ENCODE measurements at places on chromosomes 12 and 14.

DNA sequence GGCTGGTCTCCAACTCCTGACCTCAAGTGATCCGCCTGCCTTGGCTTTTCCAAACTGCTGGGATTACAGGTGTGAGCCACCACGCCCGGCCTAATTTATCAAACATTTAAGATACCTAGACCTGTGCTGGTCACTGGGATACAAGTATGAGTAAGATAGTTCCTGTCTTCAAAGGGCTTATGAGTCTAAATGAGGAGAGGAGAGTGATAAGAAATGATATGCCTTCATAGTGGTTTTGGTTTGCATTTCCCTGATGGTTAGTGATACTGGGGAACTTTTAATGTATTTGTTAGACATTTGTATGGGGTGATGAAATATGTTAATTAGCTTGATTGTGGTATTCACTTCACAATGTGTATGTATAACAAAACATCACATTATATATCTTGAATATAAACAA lies 21.2 kb downstream of the TMED10 start:
- DNase-seq = no peak

DNA sequence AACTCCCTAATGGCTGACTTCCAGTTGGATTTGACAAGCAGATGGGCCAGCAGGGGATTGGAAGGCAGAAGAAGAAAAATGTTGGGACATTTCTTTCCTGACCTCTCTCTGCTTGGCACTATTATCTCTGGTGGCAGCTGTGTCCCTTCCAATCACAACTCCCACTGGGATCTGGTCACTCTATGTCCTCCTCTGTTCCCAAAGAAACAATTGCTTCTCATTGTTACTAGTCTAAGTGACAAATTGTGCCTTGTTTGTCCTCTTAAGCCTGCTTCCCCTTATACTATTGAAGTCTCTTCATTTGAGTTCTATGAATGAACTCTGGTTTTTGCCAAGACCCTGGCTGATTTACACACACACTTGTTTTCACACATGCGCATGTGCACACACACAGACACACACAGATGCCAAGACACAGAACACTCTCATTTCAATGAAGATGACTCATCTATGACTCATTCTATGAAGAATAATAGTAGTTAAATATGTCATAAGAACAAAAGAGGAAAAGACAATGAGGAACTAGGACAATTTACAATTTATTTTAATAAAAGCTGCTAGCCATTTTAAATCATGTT lies 83.0 kb upstream of the FAR2 start:
- DNase-seq = no peak

DNA sequence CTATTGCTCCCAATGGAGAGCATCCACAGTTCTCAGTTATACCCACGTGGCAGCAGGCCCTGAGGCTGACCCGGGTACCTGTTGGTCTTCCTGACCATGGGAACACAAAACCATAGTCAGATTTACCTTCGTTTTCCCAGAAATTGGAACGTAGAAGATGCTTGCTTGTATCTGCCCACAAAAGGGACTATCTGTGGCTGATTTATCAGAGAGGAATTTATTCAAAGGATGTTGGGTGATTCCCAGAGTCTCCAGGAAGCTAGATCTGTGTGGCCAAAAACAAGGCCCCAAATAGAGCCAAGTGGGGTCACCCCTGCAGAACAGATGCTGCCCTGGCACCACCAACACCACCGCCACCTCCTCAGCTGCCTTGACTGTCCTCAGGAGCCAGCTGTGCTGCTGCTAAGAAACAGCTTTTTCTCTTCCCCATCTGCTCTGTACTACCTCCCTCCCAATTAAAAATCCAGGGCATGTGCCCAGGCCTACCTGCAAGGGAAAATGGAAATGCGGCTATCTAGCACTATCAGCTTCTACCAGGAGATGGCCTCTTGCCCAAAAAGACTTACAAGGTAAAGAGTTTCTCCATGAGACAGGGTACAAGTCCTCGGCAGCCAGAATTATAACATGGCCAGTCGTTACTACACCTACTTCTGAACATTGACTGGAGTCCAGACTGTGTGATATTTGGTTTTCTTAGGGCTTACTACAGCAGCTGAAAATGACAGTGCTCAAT lies 128.6 kb upstream of the PLEKHG7 start:
- no peak for DNase-seq

- DNase-seq = no peak
These were observed 312.3 kb downstream of the NPAS3 start for GRCh38 chr14:33250963-33251362.

DNA sequence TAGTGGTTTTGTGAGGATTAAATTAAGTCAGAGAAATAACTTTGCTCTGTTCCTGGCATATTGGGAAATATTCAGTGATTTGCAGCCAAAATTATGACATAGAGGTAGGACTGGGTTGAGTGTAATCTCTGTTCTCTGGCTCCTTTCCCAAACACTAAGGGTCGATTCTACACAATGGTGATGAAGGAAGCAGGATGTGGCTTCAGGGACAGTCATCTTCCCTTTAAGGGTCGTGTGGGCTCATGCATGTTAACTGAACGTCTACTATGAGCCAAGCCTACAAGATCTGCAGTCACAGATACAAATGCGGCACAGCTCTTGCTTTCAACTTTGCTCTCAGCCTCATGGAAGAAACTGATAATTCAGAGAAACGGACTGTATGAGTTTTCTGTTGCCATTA lies 381.6 kb downstream of the VRK1 start:
- no peak for DNase-seq

GRCh38 chr12:104737791-104738301 lies 220.2 kb downstream of the SLC41A2 start:
- no peak for DNase-seq

GRCh38 chr14:25400607-25401206 lies 350.8 kb upstream of the STXBP6 start:
- DNase-seq = no peak

- no peak for DNase-seq
These were observed 126.5 kb upstream of the NTF3 start for GRCh38 chr12:5305425-5305824.

- DNase-seq = no peak
These were observed 30.1 kb upstream of the PWP1 start for GRCh38 chr12:107655281-107656065.

DNA sequence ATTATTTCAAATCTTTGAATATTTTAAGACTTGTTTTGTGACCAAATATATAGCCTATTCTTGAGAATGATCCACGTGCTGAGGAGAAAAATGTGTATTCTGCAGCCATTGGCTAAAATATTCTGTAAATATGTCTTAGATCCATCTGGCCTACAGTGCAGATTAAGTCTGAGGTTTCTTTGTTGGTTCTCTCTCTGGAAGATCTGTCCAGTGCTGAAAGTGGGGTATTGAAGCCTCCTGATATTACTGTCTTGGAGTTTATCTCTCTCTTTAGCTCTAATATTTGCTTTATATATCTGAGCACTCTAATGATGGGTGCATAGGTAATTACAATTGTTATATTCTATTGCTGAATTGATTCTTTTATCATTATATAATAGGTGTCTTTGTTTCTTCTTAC lies 617.4 kb upstream of the LRFN5 start:
- DNase-seq = no peak

DNA sequence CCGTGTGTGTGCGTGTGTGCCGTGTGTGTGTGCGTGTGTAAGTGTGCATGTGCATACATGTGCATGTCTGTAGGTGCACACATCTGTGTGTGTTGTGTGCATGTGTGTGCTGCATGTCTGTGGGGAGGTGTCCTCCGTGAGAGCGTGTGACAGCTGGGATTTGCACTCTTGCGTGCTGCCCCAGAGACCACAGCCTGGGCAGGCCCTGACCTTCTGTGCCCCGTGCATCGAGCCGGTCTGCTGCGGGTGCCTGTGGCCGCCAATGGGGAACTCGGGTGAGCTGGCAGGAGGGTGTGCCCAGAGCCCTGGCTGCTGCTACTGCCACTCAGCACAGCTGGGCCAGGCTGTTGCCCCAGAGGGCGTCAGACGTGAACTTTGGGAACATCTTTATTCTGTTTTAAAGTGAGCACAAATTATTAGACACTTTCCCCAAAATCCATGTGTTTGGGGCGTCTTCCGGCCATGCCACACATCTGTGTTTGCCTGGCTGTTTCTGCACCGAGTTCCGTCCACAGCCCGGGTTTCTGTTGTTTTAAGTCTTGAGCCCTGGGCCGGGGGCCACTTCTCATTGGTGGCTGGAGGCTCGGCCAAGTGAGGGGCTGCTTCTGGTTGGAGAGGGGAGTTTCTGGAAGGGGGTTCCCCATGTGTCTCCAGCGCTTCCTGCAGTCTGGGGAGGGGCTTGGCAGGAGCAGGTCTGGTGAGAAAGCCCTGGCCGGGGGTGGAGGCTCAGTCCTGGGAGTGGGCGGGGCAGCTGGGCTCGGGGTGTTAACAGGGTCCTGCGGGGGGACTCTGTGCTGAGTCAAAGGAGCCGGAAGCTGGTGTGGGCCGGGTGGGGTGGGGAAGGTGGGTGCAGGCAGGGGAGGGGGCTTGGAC lies 7.6 kb downstream of the CEP170B start:
- no peak for DNase-seq

DNA sequence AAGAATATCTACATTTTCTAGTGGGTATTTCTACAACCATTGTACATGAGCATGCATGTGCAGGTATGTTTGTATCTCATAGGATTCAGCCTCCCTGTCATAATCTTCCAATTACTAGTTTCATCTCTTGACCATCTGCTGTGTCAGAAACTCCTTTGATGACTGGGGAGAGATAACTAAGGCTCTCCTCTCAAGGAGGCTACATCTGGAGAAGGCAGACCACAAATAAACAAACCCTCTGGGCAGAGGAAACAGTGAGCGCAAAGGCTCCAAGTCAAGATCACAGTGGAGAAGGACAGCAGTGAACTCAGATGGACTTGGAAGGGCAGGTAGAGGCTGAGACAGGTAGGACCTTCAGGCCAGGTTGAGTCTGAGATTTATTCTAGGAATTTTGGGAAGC lies 166.4 kb downstream of the PELI2 start:
- DNase-seq = no peak

DNA sequence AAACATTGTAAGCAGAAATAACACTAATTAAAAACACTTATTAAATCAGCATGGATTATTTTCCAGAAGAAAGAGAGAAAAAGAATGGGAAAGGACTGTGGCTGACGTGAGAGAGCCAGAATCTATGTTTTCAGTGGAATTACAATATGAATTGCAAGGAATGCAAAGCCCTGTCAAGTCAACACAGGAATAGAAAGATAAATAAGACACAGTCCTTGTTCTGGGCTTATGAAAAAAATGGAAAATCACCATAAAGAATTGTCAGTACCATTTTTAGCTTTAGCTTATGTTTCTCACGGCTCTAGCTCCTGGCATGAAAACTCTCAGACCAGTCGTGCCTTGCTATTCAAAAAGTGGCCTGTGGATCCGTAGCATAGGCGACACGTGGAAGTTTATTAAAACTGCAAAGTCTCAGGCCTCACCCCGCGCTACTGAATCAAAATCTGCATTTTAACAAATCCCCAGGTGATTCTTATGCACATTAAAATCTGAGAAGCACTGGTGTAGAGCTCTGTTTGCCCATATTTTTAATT lies 549.1 kb downstream of the RPS29 start:
- DNase-seq = no peak

- DNase-seq = no peak
These were observed 67.2 kb downstream of the HECTD4 start for GRCh38 chr12:112314981-112315380.

DNA sequence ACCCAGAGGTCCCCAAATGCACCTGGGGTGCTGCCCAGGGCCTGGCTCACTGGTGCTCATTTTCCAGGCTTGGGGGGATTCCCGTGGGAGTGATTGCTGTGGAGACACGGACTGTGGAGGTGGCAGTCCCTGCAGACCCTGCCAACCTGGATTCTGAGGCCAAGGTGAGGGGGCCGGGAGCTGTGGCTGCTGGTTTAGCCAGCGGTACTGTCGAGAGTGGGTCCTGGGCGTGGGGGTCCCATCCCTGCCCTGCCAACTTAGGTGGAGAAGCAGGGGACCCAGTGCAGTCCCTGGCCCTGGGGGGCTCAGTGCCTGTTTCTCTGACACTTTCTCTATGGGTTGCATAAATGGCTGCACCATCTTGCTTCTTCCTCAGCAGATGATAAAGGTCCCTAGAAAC lies 50.9 kb downstream of the FOXN4 start:
- no peak for DNase-seq

Data from AG04450 (cell line).